NCI-H524 (cell line): ENCODE measurements at places on chromosomes 1 and 21.

DNA sequence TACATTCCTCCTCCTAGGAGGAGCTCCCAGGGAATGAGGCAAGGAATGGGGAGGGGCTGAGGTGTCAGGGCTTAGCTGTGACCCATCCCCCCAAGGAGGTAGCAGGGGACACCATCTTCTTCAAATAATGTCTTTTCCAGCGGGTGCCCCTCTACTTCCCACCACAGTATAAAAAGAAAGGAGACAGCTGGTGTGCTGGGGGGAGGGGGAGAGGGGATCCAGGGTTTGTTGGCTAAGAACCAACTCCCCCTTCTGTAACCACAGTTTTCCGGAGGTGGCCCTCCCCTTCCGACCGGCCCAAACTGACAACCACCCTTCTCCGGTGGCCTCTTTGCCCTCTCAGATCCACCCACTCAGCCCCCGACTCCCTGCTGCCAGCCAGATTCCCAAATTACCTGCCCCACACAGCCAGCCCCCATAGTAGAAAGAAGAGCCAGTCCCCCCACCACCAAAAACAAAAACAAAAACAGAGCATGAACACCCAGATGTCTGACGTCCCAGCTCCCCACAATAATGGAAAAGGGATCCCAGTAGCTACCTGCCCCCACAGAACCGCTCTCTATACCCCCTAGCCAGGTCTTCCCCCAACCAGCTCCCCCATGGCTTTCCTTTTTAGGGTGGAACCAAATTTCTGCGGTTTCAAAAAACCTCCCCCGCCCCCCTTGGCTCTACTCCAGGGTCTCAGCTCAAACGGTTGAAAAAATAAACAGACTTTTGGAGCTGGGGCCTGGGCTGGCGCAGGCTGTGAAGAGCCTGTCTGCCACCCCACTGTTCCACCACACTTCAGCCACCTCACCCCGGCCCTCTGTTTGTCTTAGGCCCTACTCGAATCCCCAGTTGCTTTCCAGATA, 2.1 kb downstream of the ARHGEF2 start:
- DNase-seq, result peak; percentile 77

DNA sequence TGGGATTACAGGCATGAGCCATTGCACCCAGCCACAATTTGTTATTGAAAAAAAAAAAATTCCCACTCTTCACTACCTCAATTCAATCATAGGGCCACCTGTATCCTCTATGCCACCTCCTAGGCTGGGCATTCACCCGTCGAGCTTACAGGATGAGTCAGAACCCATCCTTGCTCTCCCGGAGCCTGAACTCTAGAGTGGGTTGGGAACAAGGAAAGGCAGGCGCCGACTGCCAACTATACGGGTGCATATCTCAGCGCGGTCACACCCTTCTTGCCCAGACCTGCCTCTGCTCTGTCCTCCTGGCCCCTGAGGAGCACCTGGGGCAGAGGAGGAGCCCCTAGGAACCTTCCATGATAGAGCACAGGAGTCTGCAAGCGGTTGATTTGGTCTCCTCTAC, 21.4 kb upstream of the LBR start:
- no peak for DNase-seq

DNA sequence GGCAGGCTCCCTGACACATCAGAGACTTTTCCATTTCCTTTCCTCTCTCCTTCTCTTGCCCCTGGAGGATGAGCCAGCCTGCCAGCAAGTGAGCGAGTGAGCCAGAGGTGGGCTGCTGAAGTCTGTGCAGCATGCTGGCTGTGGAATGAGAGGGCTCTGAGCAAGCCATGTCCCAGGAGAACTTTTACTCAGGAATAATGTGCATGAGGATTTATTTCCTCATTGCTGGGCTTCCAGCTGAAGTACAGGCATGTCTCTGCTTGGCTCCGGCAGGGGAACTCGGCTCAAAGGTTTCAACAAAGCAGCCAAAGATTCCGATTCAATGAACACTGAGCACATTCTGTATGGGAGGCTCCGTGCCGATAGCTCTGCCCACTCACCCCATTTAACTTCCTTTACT, 43.7 kb downstream of the UBIAD1 start:
- DNase-seq, result no peak

GRCh38 chr1:172566196-172566997, 33.4 kb downstream of the SUCO start:
- DNase-seq, result no peak

DNA sequence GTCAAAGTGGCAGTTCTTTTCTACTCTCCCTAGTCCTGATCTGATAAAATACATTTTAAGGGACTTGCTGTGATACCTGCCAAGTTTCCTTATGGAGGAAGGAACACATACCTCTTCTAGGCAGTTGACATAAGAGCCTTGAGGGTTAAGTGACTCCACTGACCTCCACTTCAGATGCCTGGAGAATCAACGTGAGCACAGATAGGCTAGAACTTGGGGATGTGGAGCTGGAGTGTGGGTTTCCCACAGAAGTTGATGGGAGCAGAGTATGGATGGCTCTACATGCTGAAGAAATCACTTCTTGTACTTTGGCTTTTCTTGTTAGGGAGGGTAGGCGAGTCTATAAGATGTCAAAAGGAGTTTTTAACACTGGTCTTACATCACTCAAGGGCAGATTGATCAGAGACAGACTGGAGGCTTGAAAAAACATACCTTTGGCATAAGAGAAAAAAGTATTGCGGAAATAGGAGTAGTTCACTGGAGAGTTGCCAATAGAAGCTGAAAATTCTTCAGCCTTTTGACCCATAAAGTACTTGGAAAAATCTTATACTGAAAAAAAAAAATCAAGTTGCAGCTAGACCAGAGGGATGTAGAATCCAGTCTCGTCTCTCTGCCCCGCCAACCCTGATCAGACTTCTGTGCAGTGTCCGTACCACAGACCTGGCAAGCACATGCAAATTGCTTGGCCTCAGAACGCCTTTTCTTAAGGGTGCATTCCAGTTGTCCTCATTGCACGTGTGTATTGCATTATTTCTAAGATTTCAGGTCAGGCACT, 5.5 kb downstream of the RHOU start:
- no peak for DNase-seq

- DNase-seq, result no peak
Observed at GRCh38 chr1:205275916-205276688, 45.4 kb downstream of the NUAK2 start.

DNA sequence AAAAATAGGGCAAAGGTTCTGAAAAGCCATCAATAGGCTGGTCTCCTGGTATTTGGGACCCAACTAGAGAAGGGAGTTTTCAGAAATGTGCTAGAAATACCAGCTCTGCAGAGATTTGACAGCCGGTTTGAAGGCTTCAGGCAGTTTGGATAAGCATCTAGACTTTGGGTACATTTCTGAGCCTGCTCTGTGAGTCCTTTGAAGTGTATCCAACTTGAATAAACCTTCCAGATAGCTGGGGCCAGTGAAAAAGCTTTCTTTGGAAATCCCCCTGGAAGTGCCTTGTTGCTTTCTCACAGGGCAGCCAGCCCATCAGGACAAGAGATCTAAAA, 6.4 kb upstream of the PEF1 start:
- no peak for DNase-seq

DNA sequence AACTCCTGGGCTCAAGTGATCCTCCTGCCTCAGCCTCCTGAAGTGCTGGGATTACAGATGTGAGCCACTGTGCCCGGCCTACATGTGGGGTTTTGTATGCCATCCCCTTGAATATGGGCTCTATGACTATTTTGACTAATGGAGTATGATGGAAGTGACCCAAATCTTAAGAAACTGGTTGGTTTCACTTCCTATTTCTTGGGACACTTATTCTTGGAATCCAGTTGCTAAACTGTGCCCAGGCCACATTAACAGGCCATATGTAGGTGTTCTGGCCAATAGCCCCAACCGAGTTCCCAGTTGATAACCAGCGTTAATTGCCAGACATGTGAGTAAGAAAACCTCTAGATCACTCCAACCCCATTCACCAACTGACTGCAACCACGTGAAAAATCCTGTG, 36.3 kb upstream of the CLIC4 start:
- no peak for DNase-seq

- peak; percentile 64 for DNase-seq
Observed at GRCh38 chr1:16677552-16678431, 11.0 kb upstream of the RNU1-3 start.

GRCh38 chr21:32448803-32449594, 36.5 kb downstream of the EVA1C start:
- no peak for DNase-seq

- no peak for DNase-seq
Observed at GRCh38 chr1:34851431-34852105, 8.0 kb downstream of the SMIM12 start.
